ENCODE measurements at places on chromosomes 3 and 15. TPM values are rescaled to one million over a fixed set of nuclear protein-coding genes. Genes with fewer than 3 reads are reported as not detected.

GRCh38 chr3:184642631-184643285, 69.1 kb downstream of the MAGEF1 start:
- DNase-seq, result no peak

DNA sequence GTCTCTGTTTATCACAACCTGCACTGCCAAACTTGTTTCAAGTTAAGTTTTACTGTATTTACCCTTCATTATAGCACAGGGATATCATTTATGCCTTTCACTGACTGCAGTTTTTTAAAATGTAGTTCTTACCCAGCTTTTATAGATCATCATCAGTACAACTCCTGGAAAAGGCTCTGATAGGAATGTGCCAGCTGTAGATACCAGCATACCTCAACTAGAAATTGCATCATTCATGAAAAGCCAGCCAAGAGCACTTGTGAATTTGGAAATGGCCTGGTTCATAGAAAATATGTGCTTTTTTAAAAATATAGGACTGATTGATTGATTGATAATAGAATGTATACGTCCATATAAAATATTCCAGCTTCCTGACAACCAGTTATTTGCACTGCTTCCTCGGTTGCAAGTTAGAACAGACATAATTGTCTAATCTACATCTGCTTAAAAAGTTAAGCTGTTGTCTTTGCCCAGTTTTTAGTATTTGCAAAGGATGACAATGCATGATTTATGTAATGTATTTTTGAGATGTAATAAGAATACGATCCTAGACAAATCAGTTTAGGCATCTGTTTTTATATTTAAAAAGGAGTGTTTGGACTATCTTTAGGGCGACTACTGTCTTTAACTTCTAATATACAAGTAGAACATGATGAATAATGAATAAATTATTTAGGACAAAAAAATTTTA, 58.5 kb downstream of the DCUN1D1 start:
- DNase-seq, result no peak

GRCh38 chr15:38463893-38464292, 10.0 kb downstream of the FAM98B start:
- no peak for DNase-seq

DNA sequence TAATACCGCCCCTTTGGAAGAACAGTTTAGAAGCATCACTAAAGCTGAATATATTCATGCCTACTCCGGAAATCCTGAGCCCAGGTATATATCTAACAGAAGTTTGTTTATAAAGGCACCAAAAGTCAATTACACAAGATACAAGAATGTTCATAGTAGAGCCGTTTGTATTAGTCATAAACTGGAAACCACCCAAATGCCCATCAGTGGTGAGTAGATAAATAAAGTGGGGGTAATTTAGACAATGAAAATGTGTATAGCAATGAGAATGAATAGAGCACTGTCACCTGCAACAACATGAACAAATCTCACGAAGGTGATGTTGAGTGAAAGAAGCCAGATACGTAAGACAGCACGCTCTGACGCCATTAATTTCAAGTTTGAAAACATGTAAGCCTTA, 68.3 kb upstream of the GLCE start:
- no peak for DNase-seq

TLR9 gene
- polyA plus RNA-seq, result 0.16 TPM
